ENCODE measurements at places on chromosomes 3 and 15.

GRCh38 chr15:26926081-26926480 is 44.9 kb upstream of the GABRG3 start:
- DNase-seq = no peak

DNA sequence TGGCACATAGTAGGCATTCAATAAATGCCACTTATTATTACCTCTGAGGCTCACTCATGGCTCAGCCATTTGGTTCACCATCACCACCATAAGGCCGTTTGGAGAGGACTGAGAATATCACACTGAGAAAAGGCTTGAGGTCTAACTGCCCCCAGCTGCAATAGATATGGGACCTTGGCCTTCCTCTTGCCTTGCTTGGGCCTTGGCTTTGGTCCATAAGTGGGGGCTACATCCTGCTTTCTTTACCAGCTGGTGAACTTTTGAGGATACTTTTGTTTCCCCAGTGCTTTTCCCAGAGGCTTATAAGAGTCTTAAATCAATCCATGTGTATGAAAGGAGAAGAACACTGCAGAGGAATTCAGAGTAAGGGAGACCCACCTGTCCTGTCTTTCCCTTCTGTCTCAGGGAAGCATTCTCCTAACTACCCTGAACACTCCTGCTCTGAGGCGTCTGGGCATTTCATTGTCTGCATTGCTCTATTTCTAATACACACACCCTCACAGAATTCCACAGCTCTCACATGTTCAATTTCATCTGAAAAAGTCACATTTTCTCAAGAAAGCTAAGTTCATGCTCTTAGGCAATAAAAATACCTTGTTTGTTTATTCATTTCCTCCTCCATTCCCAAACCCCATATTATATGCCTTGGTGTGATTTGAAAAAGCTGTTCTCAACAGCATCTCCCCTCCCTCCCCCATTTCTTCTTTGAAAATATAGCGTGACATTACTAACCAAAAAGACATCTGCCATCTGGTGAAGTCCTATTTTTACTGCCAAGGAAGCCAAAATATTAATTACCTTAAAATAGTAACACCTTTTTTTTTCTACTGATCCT is 22.5 kb upstream of the KCNMB2 start:
- no peak for DNase-seq

DNA sequence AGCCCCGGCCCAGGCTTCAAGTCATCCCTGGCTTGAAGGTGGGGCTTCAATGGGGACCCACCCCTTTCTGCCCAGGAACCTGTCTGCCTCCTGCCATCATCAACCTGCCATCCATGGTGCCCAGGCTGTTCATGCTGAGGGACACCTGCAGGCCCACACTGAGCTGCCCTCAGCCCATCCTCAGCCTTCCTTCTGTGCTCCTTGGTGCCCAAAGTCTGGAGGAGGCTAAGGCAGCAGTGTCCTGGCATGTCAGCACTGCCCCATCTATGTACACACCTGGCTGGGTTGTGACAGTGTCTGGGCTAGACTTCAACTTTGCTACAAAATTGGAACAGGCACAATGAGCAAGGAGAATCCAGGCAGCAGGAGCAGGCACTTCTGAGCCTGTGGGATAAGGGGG is 745.3 kb upstream of the EPHA6 start:
- no peak for DNase-seq

DNA sequence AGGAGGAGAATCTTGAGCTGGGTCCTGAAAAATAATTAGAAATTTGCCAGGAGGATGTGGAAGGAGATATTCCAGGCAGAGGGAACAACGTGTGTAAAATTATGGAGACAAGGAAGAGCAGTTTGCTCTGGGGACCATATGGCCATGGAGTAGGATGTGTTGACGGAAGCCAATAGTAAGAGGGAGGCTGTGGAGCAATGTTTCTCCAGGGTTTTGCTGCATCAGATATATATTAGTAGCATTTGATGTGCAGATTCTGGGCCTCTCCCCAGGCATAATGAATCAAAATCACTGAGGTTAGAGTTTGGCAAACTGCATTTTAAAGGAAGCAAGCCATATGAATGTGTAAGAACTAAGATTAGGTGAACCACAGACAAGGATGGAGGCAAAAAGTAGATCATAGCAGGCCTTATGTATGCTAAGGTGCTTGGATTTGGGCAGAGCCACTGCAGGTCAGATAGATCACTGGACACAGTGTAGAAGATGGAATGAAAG is 192.9 kb upstream of the IL12A start:
- no peak for DNase-seq

GRCh38 chr15:42491539-42492225 is 741 bp upstream of the ZNF106 start:
- DNase-seq = no peak

GRCh38 chr3:72907131-72907711 is 19.4 kb downstream of the GXYLT2 start:
- DNase-seq = no peak

GRCh38 chr3:161349529-161350312 is 21.6 kb downstream of the SPTSSB start:
- DNase-seq = no peak

DNA sequence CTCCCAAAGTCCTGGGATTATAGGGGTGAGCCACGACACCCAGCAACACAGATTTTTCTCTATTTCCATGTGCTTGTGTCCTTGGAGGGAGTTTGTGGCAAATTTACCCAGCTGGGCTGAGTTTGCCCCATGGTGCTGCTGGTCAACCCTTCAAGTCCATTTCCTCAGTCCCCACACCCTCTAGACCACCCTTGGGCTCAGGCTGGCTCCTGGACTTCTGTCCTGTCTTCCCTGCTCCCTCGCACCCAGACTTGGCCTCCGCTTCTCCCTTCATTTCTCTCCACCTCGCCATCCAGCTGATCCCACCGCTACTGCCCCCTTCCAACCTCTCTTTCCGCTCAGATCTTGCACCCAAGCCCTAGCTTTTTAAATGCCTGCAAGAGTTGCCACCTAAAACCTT is 7.3 kb upstream of the RHOV start:
- no peak for DNase-seq

DNA sequence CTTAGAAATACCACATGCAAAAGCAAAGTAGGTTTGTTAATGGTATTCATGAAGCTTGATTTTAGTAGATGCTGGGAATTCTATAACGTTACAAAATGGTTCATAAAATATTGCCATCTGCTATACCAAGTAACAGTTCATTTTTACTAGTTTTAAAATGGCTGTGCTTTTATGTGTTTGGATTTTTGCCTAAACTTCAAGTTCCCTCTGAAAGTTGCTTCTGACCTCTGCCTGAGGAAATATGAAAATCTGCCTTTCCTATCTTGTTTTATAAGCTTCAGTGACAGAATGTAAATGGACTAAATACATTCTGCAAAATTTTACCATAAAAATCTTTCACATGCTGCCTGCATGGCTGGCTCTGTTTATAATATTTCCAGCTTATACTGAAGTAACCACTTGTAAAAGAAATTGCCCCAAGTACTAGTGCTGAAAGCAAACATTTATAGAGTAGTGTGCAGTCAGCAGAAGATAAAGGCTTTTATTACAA is 560.7 kb upstream of the ROBO2 start:
- DNase-seq = no peak

- DNase-seq = no peak
Observed at GRCh38 chr3:17806201-17806600, 63.8 kb upstream of the TBC1D5 start.

- no peak for DNase-seq
Observed at GRCh38 chr3:119125742-119126504, 20.0 kb upstream of the TEX55 start.

- DNase-seq = no peak
Observed at GRCh38 chr3:196967412-196968232, 1.0 kb downstream of the PIGZ start.

- no peak for DNase-seq
Observed at GRCh38 chr3:169110633-169111032, 552.9 kb downstream of the MECOM start.

DNA sequence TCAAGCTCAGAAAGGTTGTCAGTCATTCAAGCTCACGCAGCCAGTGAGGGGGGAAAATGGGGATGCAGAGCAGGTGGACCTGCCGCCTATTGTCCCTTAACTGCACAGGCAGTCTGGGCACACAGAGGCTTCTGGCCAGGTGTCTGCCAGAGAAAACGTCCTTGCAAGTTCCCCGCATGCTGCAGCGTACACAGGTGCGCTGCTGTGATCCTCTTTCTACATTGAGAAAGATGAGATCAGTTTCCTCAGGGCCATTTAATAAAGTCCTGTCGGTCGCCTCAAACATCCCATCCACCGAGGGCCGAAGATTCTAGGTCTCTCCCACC is 445 bp upstream of the TSEN2 start:
- DNase-seq = peak; percentile 48

DNA sequence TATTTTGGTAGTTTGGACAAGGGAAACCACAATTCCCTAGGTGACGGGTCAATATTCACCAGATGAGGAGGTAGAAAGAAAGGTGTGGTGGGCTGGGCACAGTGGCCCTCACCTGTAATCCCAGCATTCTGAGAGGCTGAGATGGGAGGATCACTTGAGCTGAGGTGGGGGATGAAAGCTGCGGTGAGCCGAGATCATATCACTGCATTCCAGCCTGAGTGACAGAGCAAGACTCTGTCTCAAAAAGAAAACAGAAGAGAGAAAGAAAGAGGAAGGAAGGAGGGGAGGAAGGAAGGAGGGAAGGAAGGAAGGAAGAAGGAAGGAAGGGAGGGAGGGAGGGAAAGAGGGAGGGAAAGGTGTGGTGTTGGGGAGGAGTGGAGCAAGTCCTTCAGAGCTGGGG is 56.1 kb upstream of the RNF7 start:
- no peak for DNase-seq

DNA sequence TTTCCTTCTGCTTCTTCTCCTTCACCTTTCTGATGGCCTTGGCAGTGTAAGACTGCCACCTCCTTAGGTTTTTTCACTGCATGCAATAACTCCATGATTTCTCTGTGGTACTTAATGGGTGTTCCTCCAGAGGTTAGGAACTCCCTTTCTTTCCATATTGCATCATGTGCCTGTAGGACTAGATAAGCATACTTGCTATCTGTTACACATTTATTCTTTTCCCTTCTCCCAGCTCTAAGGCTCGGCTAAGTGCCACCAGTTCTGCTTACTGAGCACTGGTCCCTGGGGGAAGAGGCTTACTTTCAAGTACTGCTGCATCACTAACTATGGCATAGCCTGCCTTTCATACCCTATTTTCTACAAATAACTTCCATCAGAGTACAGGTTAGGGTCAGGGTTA is 351.8 kb downstream of the OTOL1 start:
- no peak for DNase-seq

- no peak for DNase-seq
Observed at GRCh38 chr15:64943512-64944225, 32.0 kb downstream of the ANKDD1A start.

GRCh38 chr15:27936164-27936563 is 163.0 kb downstream of the OCA2 start:
- DNase-seq = no peak

GRCh38 chr15:63601026-63601703 is 4.0 kb downstream of the FBXL22 start:
- peak; percentile 65 for DNase-seq
